ENCODE measurements at places on chromosomes 16 and 17.

- no peak for DNase-seq
These were observed 9.4 kb upstream of the CPSF4L start for GRCh38 chr17:73271072-73271471.

- DNase-seq, result no peak
These were observed 101.2 kb downstream of the TTC19 start for GRCh38 chr17:16100737-16101400.

- no peak for DNase-seq
These were observed 9.7 kb downstream of the NUPR1 start for GRCh38 chr16:28529124-28529523.

GRCh38 chr16:70470927-70471341 lies 16.5 kb downstream of the FCSK start:
- DNase-seq, result peak; percentile 46

- DNase-seq, result no peak
These were observed 362.3 kb downstream of the PMP22 start for GRCh38 chr17:14902803-14903202.

- DNase-seq, result no peak
These were observed 291.0 kb upstream of the TNRC6C start for GRCh38 chr17:77667478-77667877.

DNA sequence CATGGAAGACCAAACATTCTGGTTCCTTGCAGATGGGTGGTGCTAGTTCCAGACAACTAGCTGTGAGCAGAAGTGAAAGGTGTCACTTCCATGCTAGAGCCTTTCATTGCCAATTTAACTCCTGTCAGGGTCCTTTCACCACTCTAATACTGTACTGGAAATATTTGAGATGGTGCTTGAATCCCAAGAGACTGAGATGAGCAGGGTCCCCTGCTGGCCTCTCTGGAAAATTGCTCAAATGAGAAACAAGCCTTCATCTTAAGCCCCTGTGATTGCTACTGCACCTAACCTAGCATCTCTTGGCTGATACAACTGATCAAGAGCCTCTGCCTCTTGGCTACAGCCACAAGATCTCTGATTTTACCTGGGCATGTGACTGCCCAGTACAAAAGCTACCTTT lies 7.4 kb upstream of the VAC14 start:
- DNase-seq, result no peak

- no peak for DNase-seq
These were observed 3.9 kb downstream of the ITGA3 start for GRCh38 chr17:50059759-50060273.

- DNase-seq, result no peak
These were observed at the start of gene WFDC1 for GRCh38 chr16:84294531-84295142. Gene WFDC1, plus strand, starts transcription at chr16:84294878. Its CDS starts 94 bp downstream, at chr16:84294972.

GRCh38 chr17:55149485-55149884 lies 115.3 kb upstream of the HLF start:
- DNase-seq, result no peak

DNA sequence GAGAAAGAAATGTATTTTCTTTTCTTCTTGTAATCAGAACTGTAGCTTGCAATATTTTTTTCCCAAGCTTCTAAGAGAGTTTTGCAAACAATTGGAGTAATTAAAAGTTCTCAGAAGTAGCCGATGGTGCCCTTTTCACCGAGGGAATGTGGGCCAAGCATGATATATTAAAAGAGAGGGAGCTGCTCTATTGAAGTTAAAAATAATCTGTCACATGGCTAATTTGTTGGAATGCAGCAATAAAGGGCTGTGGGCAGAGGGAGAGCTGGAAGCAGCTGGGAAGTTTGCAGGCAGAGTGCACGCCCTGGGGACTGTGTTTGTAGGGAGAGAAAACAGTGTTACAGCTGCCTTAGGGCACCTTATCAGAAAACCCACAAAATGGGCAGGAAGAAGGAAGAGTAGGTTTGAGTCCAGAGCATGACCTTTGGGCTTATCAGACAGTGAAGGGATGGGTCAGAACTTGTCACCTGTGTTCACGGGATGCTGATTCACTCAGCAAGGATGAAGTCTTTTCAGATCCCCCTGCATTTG lies 18.5 kb upstream of the TERF2 start:
- no peak for DNase-seq

- DNase-seq, result no peak
These were observed 393.1 kb downstream of the CNTNAP4 start for GRCh38 chr16:76670125-76670857.

GRCh38 chr17:9225305-9226101 lies 204.2 kb downstream of the NTN1 start:
- DNase-seq, result peak; percentile 37

DNA sequence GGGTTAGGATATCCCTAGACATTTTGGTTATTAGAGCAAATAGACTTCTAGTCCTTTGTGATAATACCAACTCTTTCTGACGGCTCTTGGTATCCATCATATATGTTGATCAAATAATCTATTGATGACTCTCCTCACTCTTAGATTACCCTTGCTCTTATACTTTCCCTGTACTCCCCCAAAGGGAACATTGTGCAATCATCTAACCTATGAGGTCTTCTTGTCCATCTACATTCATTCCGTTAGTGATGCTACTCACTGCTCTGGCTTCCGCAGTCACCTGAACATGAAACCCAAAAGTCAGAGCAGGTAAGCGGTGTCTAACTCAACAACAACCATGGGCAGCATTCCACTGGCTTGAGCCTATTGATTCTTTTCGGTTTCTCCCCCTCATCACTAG lies 223.7 kb upstream of the SALL1 start:
- no peak for DNase-seq

DNA sequence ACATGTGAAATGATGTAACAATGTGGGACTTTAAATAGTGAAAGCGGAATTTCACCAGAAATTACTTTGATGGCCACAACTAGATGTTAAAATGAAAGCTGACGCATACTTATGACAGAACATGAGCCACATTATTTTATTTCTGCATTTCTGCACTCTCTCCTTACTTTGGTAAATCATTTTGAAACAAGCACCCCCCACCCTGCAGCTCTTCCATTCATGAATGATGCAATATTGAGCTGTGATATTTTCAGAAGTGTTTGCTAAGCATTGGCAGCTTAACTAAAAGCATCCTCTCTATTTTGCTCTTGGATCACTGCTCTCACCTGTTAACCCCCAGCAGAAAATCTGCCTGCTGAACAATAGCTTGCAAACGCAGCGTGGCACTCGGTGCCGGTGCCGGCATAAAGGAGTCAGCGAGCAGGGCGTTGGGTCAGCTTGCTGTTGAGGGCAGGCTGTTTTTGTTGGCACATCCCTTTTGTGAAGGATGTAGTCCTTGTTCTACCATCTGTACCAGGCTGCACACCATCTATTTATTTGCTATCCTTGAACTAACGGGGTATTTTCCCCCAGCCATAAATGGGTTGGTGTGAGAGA lies 30.8 kb upstream of the CBLN1 start:
- DNase-seq, result no peak

- no peak for DNase-seq
These were observed 58.8 kb downstream of the UTP18 start for GRCh38 chr17:51319186-51319585.

- no peak for DNase-seq
These were observed 18.6 kb upstream of the CLTC start for GRCh38 chr17:59601130-59601529.

DNA sequence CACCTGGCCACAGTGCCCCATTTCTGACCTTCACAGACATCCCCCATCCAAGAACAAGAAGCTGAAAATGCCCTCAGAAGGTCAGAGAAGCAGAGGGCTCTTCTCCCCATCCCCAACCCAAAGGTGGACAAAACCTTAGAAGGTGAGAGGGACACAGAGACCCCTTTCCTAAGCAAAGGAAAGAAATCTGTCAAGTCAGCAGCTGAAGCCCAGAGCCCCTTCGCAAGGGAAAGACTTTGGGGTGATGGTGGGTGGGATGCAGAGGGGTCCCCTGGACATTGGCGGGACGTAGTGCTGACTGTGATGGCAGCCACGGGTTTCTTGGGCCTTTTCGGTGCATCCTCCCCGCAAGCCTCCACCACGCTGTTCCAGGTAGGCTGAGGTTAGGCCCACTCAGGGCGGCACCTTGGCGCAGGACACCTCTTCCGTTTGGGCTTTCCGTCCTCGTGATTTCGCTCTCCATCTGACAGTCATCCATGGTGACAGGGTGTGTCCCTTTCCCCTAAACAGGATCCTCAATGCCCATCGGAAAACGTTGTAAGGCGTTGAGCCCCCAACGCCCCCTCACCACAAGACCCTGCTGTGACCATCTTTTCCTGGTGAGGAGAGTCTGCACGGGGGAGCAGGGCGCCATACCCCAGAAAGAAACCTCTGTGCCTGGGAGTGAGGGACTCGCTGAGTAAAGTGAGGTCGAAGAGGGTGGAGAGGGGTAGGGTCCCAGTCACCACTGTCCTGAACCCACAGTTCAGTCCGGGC lies 10.7 kb upstream of the GSDMA start:
- peak; percentile 64 for DNase-seq

- DNase-seq, result no peak
These were observed 183.5 kb downstream of the SEC14L1 start for GRCh38 chr17:77324227-77324626.
